NCI-H345 (cell line): ENCODE measurements at places on chromosomes 3 and 15.

- DNase-seq: no peak
Observed at GRCh38 chr15:100718075-100718980, 115.9 kb downstream of the ASB7 start.

DNA sequence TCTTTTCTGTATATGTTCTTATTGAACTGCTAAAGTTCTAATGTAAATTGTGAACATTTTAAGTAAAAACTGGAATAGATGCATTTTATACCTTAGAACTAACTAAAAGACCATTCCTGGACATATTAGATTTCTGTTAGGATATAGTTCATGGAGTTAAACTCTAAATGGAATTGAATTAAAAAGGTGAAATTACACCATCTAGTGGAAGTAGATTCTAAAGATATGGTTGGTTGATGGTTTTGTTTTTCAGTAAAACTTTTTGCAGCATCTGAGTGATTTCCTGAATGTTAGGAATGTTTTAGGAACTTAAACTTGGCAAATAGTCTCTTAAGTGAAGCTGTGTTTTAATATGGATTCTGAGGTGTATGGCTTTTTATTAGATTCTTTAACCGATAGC is 96.8 kb downstream of the SLMAP start:
- no peak for DNase-seq

- no peak for DNase-seq
Observed at GRCh38 chr3:54861248-54862067, 66.4 kb downstream of the LRTM1 start.

GRCh38 chr3:27670619-27671018 is 51.5 kb downstream of the EOMES start:
- DNase-seq: no peak

- DNase-seq: no peak
Observed at GRCh38 chr3:150319900-150320299, 88.2 kb upstream of the TSC22D2 start.

DNA sequence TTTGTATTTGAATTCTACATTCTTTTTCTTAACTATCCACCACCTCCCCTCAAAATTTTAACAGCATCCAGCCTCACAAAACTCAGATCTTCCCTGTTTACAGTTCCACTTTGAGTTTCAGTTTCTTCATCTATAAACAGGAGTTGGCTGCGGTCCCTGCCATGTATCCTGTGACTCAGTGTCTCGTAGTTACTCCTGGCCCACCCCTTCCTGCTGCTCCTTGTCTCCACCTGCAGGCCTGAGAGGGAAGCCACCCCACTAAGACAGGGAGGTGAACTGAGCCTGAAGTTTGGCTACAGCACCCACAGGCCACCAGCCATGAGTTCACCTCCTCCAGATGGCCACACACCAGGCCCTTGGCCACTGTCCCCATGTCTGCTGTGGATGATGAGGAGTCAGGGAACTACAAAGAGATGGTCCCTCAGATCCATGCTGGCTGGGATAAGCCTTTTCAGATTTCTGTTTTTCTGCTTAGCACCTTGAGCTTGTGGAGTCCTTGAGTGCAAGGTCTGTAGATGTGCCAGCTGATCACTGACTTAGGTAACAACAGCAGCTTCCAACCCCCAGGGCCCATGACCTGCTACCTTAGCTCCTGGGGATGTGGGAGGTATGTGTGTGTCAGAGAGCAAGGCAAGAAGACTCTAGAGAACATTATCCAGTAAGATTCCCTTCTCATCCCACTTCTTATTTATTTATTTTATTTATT is 37.5 kb downstream of the CD86 start:
- DNase-seq: no peak

DNA sequence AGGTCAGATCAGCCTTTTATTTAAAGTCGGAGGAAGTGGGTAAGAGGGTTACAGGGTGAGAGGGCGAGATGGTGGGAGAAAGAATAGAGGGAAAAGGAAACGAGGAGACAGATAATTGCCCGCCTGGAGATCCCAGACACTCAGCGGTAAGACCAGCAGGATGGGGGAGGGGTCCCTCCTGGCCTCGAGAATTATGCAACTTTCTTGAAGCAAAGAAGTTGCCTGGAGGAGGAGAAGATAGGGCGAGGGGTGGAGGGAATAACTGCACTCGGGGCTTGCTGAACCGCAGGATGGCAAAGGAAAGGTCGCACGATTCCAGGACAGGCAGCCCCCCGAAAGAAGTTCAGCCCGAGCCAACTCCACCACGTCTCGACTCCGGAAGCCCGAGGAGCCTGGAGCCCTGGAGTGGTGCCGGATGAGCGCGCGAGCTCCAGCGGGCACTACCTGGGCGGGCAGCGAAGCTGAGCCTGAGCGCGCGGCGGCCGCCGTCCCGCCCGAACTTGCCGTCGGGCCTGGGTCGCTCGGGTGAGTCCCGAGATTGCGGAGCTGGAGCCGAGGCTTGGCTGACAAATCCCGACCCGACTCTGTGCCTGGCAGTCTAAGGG is 402 bp downstream of the WWTR1 start:
- no peak for DNase-seq

DNA sequence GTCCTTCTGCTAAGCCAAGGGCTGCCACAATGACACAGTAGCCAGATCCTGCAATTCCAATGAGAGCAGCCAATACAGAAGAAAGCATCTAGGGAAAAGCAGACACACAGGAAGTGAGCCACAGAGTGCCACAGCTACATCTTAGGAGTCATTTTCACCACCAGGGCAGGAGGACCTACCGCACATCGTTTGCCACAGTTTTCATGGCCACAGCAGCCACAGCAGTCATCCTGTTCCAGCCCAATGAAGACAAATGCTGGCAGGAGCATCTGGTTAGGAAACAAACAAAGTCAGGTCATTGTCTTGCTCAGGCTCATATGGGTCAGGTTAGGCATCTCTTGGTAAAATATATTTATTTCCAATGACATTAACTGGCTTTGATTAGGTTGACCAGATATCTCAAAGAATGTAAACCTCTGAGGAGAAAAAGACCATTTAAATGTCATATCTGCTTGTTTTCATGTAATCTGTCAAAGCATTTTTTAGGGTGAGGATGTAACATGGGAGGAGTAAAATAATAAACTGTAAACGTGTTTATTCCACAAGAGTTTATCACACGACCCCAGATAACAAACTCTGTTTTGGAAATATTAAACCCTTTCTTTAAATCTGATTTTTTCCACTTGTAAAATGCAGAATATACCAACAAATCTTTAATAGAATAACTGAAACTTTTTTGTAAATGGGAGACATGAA is 1.8 kb downstream of the TM4SF1 start:
- DNase-seq: no peak
